ENCODE measurements at places on chromosomes 2 and 18.

DNA sequence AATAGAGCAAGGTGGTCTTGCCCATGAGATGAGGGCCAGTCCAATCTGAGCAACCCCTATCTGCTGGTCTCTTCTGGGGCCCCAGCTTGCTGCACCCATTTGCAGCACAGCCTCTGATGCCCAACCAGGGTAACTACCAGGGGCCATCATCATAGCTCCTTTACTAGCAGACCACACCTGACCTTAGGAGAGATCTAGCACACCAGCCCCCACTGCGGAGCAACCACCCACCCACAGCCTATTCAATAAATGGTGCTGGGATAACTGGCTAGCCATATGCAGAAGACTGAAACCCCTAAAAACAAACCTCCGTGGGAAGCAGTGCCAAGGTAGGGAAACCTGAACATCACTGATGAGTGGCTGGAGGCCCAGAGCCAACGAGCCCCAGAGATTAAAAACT, 196.1 kb upstream of the RBBP8 start:
- no peak for DNase-seq

GRCh38 chr2:150681120-150681804, 193.8 kb upstream of the RND3 start:
- peak; percentile 9 for DNase-seq

- no peak for DNase-seq
These were observed 218.2 kb downstream of the CDCA7 start for GRCh38 chr2:173572848-173573247.

DNA sequence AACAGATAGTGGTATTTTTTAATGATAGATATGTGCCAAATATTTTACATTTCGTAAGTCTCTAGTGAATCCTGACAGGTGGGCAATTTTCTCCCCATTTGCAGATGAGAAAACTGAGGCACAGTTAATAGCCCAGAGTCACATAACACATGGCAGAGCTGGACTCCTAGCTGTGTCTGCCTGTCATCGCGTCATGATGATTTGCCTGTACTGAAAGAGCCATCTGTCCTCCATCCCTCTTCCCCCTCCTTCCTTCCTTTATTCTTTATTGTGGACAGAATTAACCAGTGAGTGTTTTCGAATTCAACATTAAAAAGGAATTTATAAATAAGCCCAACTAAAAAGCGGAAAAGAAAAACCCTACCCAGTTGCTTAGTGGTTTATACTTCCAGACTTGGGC, 3.2 kb downstream of the DNAJB2 start:
- DNase-seq, result no peak

- no peak for DNase-seq
These were observed 138.0 kb downstream of the SOCS6 start for GRCh38 chr18:70426818-70427217.

GRCh38 chr2:24768601-24769000, 24.6 kb downstream of the PTRHD1 start:
- no peak for DNase-seq

DNA sequence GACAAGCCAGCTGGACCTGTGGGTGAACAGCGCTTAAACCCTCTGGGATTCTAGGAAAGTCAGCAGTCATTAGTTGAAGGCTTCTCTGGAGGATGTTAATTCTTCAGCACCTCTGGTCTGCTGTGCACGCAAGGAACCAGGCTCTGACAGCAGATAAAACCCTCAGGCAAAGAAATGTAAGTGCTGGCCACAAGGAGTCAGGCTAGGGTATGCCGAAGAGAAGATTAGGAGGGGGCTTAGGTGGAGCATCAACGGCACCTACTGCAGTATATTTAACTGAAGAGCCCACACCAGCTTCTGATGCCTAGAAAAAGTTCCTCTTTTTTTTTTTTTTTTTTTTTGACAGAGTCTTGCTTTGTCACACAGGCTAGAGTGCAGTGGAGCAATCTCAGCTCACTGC, 304.2 kb upstream of the MC4R start:
- no peak for DNase-seq

GRCh38 chr2:105772362-105772761, 27.6 kb downstream of the NCK2 start:
- no peak for DNase-seq

DNA sequence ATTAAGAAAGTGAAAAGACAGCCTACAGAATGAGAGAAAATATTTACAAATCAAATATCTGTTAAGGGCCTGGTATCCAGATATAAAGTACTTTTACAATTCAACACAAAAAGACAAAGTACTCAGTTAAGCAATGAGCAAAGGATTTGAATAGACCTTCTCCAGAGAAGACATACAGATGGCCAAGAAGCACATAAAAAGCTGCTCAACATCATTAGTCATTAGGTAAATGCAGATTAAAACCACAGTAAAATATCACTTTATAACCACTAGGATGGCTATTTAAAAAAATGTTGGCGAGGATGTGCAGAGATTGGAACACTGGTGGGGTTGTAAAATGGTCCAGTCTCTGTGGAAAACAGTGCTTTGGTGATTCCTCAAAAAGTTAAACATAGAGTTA, 38.9 kb downstream of the RAB31 start:
- DNase-seq, result no peak

DNA sequence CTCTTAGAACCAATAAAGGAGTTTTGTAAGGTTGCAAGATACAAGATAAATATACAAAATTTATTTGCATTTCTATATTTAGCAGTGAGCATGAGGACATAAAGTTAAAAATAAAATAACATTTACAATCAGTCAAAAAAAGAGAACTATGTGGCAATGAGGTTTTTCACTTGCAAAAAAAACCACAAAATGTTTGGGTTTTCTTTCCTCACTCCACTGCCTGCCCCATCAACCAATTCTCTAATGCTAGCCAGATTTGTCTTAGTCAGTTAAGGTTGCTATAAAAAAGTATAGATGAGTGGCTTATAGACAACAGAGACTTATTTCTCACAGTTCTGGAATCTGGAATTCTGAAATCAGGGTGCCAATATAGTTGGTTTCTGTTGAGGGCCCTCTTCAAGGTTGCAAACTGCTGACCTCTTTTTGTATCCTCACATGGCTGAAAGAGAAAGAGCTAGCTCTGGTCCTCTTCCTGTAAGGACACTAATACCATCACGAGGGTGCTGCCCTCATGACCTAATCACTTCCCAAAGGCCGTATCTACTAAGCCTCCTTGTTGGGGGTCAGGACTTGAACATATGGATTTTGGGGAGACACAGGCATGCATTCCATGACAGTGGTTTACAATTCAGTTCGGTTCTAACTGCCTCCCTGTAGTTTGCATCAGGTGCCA, 566.2 kb downstream of the GALR1 start:
- DNase-seq, result no peak

DNA sequence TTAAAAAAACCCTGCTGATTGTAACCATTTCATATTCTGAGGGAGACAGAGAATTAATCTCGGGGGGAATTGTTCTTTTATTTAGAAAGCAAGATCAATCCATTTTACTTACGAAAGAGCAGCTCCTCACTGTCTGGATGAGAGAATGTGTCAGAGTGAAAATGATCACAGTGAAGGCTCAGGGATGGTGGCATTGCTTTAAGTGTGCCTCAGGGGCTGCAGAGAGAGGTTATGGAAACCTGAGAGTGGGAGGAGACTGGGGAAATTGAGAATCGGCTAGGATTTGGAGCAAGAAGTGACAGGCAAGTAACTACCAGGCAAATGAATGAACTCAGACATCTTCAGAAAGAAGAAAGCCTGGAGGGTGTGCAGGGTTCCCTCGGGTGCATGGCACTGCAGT, 34.2 kb downstream of the MRPL35 start:
- no peak for DNase-seq

DNA sequence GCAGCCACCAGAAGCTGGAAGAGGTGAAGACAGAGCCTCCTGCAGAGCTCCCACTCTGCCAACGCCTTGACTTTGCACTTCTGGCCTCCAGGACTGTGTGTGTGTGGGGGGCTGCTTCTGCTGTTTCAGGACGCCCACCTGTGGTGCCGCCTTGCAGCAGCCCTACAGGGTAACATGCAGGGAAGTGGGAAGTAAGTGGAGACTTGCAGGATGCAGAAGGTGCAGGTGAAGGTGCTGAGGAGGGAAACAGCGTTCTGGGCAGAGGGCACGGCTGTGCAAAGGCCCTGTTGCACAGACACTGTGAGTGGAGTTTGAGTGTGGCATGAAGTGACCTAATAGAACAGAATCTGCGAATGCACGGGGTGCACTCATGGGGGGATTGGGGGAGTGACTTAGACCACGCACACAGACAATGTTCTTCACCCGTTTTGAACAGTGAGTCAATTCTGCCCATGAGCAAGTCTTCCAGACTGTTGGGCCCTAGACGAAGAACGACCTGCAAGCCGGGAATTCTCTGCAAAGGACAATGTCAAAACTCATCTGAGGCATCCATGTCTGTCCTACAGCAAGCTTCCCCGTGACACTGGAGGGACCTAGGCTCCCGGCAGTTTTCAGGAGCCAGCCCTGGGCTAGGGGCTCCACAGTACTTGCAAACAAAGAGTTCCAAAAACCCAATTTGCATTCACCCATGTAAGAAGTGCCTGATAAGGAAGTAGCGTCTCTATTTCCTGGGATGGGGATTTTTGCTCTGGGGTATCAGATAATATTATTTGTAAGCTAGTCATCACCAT, 19.0 kb downstream of the MBP start:
- DNase-seq, result no peak

DNA sequence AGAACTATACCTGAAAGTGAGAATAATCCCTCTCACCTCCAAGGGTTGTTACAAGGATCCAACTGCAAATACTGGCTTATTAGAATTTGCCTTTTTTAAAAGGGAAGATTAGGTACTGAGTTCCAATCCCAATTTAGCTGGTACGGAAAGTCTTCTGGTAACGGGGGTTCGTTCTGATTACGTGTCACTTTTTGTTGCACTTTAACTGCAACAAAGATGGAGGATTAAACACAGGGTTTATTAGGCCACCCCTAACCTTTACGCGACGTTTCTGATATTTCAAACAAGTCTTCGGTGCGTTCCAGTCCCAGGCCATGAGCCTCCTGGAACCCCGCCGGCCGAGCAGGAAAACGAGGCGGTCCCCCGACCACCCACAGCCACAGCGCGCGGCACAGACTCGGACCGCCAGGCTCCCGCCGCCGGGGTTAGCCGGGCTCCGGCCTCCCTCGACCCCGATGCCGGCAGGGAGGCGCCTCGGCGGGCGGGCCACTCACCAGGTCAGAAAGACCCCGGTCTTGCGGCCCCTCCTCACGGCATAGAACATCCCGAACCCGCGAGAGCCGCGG, 411 bp downstream of the RNASEH1 start:
- no peak for DNase-seq

DNA sequence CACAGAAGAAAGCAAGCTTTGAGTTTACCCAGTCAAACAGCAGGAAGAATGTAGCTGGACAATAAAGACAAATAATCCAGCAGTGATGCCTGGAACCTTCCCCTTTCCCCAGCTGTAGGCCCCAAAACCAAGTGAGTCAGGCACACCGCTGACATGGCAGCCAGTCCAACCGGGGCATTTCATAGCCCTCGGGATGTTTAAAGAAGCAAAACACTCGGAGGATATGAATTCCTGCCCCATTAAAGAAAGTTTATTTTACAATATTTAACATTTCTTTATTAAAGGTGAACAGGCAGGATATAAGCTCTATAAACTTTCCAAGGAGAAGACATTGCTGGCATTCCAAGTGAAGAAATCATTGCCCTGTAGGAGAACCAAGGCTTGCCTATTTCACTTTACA, 507.6 kb upstream of the TNP1 start:
- DNase-seq, result no peak

- no peak for DNase-seq
These were observed 79.9 kb downstream of the HNRNPLL start for GRCh38 chr2:38522754-38523349.

DNA sequence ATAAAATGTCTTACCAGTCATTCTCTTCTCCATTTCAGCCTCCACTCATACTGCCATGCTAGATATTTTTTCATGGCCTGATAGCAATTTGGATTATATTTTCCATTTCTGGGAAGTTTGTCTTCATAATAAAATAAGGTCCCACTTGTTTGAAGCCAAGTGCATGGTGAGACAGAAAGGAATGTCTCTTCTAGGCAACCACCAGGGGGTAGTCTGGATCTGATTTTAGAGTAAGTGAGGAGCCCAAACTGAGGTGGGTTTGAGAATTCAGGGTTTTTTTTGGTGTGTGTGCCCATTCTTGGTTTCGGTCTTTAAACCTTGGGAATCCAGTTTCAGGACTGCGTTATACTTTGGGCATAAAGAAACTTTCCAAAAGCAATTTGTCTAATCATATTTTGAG, 315.5 kb downstream of the RPRM start:
- DNase-seq, result peak; percentile 18
